Trophoblast cell (in vitro differentiated cells and primary cell): ENCODE measurements at places on chromosomes 1 and 21.

DNA sequence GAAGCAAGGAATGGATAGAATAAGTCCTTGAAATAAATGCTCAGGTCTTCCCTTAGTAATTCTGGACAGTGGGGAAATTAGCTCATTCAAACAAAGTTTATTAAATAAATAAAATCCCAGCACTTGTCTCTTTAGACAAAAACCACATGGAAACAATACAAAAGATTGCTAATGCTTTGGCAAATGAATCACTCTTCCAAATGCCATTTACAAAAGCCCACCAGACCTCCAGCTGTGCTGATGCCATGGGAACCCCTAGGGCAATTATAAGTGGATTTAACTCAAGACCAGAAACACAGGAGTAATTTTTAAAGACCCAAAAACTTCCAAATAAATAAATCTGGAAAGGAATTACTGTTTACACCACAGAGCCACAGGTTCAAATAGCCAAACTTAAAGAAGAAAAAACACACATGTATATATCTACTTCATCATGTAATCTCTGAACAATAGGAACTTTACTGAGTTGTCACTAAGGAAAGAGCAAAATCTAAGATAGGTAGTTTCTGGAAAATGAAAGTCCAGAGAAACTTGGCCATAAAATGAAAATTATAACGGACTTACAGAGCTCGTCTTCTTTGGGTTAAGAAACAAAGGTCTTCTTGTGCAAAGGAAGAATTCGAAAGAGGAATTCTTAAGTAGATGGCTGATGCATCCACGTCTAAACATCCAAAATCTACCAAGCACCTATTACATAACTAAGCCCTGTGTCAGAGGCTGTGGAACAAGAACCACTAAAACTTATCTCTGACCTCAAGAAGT, 399.4 kb downstream of the SMYD3 start:
- peak; percentile 49 for DNase-seq

- DNase-seq, result no peak
Observed at GRCh38 chr1:99397863-99398262, 133.6 kb downstream of the PLPPR4 start.

- no peak for DNase-seq
Observed at GRCh38 chr1:154840269-154841176, 29.6 kb downstream of the KCNN3 start.

GRCh38 chr21:29186246-29186645, 55.8 kb downstream of the MAP3K7CL start:
- DNase-seq, result no peak

- DNase-seq, result peak; percentile 19
Observed at GRCh38 chr1:48469616-48470480, 2.2 kb downstream of the SPATA6 start.

DNA sequence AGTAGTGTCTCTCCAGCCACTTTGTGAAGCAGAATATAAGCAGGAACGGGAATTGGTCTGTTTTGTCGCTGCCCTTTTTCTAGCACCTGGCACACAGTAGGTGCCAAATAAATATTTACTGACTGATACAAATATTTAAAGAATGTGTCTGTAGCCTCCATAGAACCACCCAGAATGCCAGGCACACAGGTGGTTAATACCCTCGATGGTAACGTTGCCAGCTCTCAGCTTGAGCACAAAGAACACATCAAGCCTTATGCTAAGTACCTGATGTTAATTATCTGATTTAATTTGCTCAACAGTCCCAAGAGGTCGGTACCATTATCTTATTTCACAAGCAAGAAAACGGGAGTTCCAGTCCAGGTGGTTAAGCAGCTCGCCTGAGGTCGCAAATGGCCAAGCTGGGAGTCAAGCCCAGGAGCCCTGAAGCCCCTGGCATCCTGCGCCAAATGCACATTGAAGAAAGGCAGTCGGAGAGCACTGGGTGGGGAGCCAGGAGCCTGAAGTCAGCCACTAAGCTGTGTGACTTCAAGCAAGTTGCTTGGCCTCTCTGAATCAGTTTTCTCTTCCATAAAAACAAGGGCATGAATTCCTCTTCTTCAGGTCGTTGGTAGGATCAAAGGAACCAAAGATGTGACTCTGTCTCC, 26.4 kb downstream of the HSPG2 start:
- DNase-seq, result no peak

DNA sequence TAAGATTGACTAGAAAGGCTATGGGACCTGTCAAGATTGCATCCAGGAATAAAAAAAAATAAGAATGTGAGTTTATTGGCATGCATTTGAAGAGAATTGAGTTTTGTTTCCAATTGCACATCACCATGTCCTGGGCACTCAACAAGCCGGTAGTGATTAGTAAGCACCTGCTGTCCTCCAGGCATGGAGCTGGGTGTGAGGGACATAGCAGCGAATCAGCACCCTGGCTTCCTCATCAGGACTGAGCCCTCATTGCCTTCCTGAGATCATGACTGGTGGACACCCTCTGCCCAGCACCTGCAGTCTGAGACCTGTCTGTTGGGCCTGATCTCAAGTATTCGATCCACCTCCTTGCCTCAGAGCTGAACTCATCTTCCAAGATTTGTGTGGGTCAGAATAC, 26.8 kb downstream of the S100A6 start:
- no peak for DNase-seq

DNA sequence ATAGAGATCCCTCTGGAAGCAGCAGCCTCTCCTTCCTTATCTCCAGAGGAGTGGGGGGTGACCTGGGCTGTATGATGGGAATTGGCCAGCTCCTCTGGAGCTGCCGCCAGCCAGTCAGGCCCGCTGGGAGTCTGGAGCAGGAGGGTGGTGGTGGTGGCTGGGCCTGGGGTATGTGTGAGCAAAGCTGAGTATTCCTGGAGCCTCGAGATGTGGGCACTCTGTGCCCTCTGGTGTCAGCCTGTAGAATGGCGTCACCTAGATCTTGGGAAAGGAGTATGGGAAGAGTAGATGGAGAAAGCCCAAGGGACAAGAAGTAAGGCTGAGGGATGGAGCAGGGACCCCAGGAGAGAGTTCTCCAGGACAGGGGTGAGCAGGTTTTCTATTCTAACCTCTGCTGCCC, 16.0 kb downstream of the VANGL2 start:
- peak; percentile 53 for DNase-seq

DNA sequence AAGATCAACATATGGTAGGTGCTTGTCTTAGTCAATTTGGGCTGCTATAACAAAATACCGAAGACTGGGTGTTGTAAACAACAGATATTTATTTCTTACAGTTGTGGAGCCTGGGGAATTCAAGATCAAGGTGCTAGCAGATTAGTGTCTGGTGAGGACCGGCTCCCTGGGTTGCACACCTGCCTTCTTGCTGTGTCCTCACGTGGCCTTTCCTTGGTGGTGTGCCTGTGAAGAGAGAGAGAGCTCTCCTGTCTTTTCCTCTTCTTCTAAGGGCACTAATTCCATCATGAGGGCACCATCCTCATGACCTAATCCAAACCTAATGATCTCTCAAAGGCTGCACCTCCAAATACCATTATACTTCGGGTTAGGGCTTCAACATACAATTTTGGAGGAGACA, 45.8 kb upstream of the ATF3 start:
- DNase-seq, result peak; percentile 50

- DNase-seq, result no peak
Observed at GRCh38 chr1:37845786-37846185, 13.6 kb downstream of the MTF1 start.

GRCh38 chr1:151574575-151575529, 34.7 kb downstream of the TUFT1 start:
- peak; percentile 38 for DNase-seq

GRCh38 chr1:247064304-247064703, 14.3 kb downstream of the ZNF670 start:
- DNase-seq, result no peak
